ENCODE measurements at places on chromosomes 11 and 22.

DNA sequence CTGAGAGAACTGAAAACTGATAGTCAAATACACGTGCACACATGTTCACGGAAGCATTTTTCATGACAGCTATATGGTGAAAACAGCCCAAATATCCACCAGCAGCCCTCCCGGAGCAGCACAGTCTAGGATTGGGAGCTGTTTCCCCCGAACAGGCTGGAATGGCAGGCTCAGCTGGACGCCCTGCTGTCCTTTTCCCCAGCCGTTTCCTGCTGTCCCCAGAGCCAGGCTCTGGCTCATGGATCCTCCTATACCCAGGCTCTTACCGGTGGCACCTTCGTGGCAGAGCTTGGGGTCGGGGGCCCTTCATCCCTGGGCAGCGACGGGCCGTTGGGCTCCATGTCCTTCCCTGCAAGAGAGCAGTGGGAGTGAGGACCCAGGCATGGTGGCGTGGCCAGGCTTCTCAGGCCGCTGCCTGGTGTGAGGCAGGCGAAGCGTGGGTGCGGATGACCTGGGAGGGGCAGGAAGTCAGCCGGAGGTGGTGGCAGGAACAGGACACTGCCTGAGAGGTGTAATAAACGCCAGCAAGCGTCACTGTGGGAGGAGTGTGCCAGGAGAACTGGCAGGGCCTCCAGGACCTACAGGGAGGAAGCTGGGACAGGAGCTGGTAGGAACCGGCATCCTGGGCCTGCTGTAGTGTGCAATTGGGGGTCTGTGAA lies 38.8 kb downstream of the OSBPL5 start:
- H3K27me3 ChIP-seq = no peaks in the 10 kb centered on the region
- no peak overlapping the region for H3K4me3 ChIP-seq
- peak; percentile 68 for DNase-seq
- H3K4me1 ChIP-seq = peaks cover 27% of the 10 kb centered on the region
- no peak overlapping the region for H3K27ac ChIP-seq

DNA sequence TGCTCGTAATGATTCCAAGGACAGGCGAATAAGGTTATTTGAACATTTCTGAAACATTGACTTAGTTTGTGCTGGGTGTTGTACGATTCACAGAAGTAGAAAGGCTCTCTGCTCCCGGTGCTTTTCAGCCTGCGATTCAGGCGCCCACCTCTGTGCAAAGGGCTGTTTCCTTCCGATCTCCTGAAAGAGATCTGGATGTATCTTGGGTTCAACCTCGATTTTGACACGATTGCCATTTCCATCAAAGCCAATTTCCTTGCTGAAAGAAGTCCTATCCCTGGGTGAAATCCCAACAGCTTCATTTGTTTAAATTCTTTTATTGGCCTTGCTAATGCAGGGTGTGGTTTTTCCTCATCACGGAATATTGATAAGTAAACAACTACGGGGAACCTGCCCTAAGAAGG lies 1.1 kb upstream of the ZC3H12C start:
- peak overlapping the region; percentile 96 for H3K27ac ChIP-seq
- no peaks in the 10 kb centered on the region for H3K27me3 ChIP-seq
- H3K4me1 ChIP-seq = peaks cover 13% of the 10 kb centered on the region
- no peak for DNase-seq
- H3K4me3 ChIP-seq = peak overlapping the region; percentile 71

DNA sequence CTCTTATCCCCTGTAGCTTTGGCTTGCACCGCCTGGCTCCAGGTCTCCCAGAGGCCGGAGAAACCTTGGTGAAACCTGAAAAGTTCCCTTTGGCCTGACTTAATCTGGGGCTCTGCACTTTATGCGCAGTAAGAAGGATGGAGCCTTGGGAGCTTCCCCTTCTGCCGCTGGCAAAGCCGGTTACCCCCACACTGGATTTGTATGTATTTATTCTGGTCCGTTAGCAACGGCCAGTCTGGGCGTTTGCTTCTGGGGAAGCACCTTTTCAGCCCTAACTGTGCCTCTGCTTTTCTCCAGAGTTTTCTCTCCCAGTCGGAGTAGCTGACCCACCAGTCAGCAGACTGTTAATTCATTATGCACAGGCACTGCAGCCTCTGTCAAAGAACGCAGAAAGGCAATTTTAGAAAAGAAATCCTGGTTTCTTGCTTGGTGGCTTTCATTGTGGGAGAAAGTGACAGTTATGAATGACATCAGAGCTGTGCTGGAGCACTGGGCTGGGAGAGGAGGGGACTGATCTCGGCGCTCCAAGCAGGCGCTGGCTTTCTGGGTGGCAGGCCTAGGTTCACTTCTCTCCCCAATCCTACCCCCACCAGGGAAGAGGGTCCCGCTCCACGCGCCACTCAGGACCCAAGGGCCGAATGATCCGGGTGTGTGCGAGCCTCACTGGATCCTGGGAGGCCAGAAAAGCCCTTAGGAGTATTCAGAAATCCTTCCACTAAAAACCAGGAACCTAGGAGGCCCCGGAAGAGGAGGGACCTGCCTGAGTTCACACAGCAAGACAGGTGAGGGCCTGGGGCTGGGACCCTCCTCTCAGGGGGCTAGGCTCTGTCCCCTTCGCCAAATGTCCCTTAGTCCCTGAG lies 70.2 kb downstream of the RTL6 start:
- H3K27ac ChIP-seq = no peak overlapping the region
- H3K27me3 ChIP-seq = peaks cover 58% of the 10 kb centered on the region
- no peak overlapping the region for H3K4me3 ChIP-seq
- no peak for DNase-seq
- no peaks in the 10 kb centered on the region for H3K36me3 ChIP-seq

- no peaks in the 10 kb centered on the region for H3K27me3 ChIP-seq
- H3K4me3 ChIP-seq = no peak overlapping the region
- peak overlapping the region; percentile 28 for H3K27ac ChIP-seq
- DNase-seq = no peak
These were observed 32.1 kb upstream of the SOX10 start for GRCh38 chr22:38016182-38017151.

DNA sequence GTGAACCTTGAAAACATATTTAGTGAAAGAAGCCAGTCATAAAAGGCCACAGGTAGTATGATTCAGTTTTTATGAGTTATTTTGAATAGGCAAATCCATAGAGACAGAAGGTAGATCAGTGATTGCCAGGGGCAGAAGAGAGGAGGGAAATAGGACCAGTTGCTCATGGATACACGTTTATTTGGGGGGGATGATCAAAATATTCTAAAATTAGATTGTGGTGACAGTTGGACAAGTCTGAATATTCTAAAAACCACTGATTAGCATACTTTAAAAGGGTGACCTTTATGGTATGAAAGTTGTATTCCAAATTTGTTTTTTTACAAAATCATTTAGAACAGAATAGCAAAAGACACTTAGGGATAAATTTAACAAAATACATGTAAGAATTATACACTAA lies 28.6 kb downstream of the QSER1 start:
- DNase-seq = no peak
- no peaks in the 10 kb centered on the region for H3K27me3 ChIP-seq
- no peaks in the 10 kb centered on the region for H3K36me3 ChIP-seq
- H3K27ac ChIP-seq = no peak overlapping the region
- no peaks in the 10 kb centered on the region for H3K4me1 ChIP-seq

GRCh38 chr11:13335319-13335718 lies 57.7 kb downstream of the BMAL1 start:
- no peak overlapping the region for H3K4me3 ChIP-seq
- peaks cover 56% of the 10 kb centered on the region for H3K4me1 ChIP-seq
- H3K27ac ChIP-seq = no peak overlapping the region
- no peaks in the 10 kb centered on the region for H3K27me3 ChIP-seq

DNA sequence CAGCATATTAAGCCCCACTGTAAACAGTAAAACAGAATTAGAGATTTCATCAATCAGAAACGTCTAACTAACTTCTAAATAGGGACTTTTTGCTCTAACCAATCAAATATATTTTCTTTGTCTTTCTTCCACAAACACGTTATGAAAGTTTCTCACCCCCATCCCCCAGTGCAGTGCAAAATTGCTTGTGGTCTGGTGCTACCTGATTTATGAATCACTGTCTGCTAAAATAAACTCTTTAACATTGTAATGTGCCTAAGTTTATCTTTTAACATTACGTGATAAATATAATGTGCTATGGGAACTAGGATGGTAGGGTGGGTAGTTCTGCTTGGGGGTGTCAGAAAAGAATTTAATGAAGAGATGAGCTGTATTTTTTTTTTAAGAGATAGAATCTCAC lies 47.3 kb upstream of the SLC5A1 start:
- no peak overlapping the region for H3K27ac ChIP-seq
- peaks cover 11% of the 10 kb centered on the region for H3K27me3 ChIP-seq
- no peak overlapping the region for H3K4me3 ChIP-seq
- DNase-seq = no peak
- no peaks in the 10 kb centered on the region for H3K4me1 ChIP-seq

DNA sequence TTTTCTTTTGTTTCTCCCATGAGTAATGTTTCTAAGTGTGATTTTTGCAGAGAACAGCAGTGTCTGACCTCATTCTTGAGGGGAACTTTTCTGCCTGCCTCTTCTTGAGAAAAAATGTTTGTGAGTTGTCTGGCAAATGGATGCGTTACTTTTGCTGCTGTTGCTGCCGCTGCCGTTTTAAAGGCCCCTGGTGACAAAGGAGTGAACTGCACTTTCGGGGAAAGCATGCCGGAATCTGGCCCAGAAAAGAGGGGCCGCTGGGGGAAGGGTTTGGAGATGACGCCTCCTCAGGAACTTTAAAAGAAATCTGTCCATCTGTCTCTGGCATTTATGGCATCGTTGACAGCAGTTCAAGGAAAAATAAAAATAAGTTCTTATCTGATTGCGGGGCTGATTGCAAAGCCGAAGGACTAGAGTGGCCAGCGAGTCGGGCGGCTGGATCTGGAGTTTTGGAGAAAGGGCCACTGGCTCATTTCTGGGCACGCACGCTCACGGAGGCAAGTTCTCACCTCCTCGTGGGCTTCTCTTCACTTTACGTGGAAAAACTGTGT lies 16.5 kb downstream of the ZBTB16 start:
- H3K27ac ChIP-seq = peak overlapping the region; percentile 78
- no peaks in the 10 kb centered on the region for H3K27me3 ChIP-seq
- peaks cover 94% of the 10 kb centered on the region for H3K4me1 ChIP-seq
- peak overlapping the region; percentile 51 for H3K4me3 ChIP-seq
- peaks cover 89% of the 10 kb centered on the region for H3K36me3 ChIP-seq

GRCh38 chr11:134152696-134153095 lies 71.1 kb downstream of the NCAPD3 start:
- H3K27me3 ChIP-seq = no peaks in the 10 kb centered on the region
- no peak overlapping the region for H3K4me3 ChIP-seq
- peaks cover 51% of the 10 kb centered on the region for H3K36me3 ChIP-seq
- H3K27ac ChIP-seq = no peak overlapping the region
- DNase-seq = no peak

Data from tibial artery (tissue), 4 donors.